ENCODE measurements at places on chromosomes 2 and 18.

GRCh38 chr2:234060236-234060635, 9.7 kb downstream of the SPP2 start:
- no peak for DNase-seq

GRCh38 chr2:127404466-127405254, 13.6 kb upstream of the PROC start:
- no peak for DNase-seq

DNA sequence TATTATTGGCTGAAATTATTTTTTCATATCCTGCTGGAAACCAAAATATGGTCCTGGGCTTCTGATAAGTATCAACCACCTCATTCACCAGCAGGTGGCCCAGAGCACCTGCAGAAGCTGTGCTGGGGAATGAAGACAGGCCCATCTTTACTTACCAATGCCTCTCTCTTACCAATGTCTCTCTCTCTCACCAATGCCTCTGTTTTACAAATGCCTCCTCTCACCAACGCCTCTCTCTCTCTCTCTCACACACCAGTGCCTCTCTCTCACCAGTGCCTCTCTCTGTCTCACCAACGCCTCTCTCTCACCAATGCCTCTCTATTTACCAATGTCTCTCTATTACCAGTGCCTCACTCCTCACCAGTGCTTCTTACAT, 2.3 kb upstream of the MAL start:
- peak; percentile 82 for DNase-seq

DNA sequence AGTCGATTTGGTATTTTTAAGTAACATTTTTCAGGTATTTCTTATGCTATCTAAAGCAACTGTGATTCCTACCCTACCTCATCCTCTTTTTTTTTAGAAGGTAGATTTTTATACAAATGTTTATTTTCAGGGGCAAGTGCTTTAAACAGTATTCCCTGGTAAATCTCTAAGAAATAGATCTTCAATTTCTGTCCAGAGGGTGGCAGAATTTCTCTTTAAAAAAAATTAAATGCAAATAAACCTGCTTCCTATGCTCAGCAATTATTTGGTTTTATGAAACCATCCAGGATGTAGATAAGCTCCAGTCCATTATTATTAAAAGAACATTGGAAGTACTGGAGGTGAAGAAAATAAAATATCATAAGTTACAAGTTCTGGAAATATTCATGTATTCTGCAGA, 191.9 kb downstream of the MYO3B start:
- no peak for DNase-seq

GRCh38 chr2:157431176-157431575, 12.7 kb downstream of the CYTIP start:
- no peak for DNase-seq

DNA sequence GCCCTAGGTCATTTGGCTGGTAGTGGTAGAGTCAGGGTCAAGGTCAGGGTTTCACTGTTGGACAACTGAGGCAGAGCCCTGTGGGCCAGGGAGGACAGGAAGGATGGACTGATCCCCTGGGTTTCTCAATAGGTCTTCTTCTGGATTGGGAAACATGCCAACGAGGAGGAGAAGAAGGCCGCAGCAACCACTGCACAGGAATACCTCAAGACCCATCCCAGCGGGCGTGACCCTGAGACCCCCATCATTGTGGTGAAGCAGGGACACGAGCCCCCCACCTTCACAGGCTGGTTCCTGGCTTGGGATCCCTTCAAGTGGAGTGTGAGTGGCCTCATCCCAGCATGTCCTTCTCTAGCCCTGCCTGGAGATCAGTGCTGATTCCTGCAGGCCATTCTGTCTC, 18.1 kb downstream of the VIL1 start:
- DNase-seq: no peak

DNA sequence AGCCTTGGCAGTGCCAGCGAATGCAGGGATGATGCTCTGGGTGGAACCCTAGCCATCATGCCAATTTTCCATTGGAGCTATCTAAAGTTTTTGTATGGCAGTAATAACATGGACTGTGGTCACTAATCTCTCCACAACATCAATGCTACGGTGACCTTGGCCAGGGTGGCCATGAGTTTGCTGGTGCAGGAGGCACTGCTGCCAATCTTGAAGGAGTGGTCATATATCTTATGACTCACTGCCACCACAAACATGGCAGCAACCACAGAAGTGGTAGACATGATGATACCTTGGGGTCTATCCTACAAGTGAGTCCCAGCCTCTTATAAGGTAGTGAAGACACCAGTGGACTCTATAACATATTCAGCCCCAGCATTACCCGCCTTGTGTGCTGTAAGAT, 104.6 kb downstream of the EVA1A start:
- no peak for DNase-seq

DNA sequence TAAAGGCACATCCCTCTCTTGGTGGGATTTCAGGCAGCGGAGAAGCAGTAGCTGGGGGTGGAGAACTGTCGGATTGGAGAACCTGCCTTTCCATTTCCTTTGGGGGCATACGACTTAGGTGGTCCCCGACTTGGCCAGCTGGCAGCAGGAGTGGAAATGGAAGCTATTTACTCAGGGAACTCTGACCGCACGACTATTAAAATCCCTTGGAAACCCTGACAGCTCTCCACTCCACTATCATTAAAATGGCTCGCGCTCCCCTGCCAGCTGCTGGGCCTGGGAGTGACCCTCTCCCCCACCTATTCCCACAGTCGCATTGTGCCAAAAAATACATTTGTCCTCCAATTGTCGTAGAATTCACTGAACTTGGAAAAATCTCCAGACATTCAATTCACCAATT, 77.7 kb upstream of the APCDD1 start:
- no peak for DNase-seq

DNA sequence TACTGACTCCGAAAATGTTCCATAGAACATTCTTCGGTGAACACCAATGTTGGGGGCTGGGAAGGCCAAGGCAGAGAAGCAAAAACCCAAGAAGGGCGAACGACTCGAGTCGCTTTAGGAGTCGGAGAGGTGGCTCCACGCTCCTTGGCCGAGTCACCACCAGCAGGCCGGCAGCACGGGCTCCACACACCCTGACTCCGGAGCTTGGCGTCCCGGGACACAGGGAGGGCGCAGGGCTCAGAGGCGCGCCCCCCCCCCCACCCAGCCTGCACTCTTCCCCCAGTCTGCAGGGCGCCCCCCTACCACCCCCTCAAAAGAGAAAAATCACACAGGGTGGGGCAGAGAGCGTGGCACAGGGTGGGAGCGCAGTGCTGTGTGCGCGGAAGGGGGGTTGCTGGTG, 7.5 kb upstream of the ADI1 start:
- no peak for DNase-seq

DNA sequence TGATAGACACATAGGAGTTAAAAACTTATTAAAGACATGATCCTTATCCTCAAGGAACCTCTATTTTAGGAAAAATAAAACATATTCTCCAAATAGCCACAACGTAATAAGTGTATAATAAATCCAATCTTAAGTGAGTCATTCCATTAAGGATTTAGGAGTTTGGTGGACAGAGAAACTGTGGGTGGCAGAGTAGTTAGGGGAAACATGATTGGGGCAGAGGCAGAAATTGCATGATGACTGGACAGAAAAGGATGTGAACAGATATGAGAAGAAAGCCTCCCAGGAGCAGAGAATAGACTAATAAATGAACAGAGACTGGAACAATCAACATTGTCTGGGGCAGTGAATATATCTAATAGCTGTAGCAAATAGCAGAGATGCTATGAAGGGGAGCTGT, 48.1 kb upstream of the SIGLEC15 start:
- no peak for DNase-seq

DNA sequence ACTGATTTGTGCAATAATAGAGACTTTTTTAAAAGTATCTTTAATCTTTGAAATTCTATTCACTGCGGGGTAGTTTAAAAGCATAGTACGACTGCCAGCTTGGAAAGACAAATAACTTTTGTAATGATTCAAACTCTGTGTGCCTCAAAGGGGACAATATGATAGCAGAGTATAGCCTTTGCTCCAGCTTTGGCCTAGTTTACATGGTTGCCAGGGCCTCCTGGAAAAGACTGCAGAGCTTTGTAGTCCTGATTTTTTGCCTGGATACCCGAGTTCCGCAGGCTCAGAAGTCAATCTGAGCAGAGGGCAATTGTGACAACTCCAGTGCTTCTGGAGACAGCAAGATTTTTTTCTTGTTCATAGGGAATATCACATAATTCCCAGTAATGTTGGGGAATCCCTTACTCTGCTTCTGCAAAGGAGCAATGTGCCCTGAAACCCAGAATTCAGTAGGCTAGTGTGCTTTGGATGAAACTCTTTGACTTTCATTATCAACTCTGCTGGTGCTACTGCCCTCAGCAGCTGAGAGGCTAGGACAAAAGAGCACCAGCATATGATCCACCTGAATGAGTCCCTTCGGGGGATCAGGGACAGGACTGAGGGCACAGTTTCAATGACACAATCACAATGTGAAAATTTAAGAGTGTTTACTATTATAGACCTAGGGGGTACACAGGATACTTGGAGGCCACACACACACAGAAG, 768.1 kb downstream of the TMEM182 start:
- no peak for DNase-seq

GRCh38 chr18:54169431-54170403, 54.8 kb downstream of the MBD2 start:
- no peak for DNase-seq

GRCh38 chr2:55459714-55460274, 40.1 kb upstream of the CCDC88A start:
- DNase-seq: no peak

DNA sequence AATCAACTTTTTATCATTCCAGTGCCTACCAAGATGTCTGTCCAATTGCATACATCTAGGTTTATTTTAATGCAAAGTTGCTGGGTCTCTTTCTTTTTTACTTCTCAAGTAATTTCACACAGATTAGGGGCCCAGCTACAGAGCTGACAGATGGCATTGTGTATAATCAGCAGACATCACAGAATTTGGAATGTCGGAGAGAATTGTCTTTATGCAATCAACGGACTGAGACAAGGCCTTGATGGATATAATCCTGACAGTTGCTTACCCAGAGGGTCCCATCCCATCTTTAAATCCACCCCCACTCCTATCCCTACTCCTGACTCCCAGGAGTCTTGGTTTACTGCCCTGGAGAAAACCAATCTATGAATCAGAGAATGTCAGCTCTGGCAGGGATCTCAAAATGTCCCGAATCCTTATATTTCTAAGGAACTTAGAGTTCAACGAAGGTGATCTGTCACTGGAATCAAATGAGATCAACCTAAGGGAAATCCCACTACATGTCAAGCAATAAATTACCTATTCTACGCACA, 142.0 kb downstream of the LRATD1 start:
- no peak for DNase-seq

GRCh38 chr2:38997781-38998180, 108.1 kb downstream of the ARHGEF33 start:
- DNase-seq: no peak

GRCh38 chr2:202035089-202035940, 1.7 kb downstream of the FZD7 start:
- peak; percentile 69 for DNase-seq

All from activated effector memory CD4-positive, alpha-beta T cell treated with anti-CD3 and anti-CD28 coated beads, Interleukin-2, amount 50 U/mL, for 16 hours (primary cell).